ENCODE measurements at places on chromosomes 1 and 21.
A peak's percentile ranks its signal among the peaks of the same experiment; 100 is the strongest.

- peak; percentile 85 for DNase-seq
These were observed 4.5 kb downstream of the HDGF start for GRCh38 chr1:156746728-156747631.

DNA sequence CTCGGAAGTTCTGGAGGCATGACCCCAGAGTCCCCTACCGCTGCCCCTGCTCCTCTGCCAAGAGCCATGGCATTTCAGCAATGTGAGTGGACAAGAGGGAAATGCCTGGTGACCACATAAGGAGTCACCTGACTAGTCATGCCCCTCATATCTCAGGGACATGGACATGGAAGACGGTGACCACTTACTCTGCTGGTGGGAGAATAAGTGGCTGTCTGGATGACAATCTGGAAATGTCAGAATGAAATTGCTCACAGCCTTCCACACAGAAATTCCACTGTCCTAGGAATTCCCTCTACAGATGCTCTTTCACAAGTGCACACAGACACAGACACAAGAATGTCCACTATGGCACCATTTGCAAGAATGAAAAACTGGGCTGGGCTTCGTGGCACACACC, 24.3 kb upstream of the PLEKHG5 start:
- DNase-seq: peak; percentile 32

GRCh38 chr1:66294707-66295370, 239.1 kb upstream of the SGIP1 start:
- peak; percentile 17 for DNase-seq

- no peak for DNase-seq
These were observed 1.6 kb upstream of the MARK1 start for GRCh38 chr1:220526294-220526693.

DNA sequence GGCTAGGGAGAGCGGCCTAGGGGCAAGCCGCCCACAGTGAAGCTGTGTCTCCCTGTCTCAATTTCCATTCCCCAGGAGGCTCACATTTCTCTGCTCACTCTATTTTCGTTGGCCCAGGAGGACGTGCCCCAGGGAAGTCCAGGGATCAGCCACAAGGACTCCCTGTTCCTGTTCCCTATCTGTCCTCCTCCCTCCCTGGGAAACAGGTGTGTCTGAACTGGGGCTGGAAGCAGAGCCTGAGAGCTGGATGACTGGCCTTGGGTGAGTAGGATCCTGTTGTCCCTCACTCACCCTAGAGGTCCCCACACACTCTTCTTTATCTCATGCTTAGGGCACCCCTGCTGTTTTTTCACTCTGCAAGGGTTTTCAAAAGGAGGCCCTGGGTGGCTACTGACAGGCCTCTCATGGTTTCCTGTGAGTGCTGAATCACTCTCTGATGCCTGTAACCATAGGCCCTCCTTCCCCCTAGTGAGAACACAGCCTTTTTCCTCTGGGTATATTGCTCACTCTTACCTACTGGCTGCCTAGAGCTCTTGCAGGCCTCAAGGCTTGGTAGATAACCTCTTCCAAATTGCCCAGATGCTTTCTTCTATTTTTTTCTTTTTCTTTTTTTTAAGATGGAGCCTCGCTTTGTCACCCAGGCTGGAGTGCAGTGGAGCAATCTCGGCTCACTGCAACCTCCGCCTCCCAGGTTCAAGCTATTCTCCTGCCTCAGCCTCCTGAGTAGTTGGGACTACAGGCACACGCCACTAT, 3.3 kb upstream of the UTP11 start:
- no peak for DNase-seq

- no peak for DNase-seq
These were observed 12.0 kb upstream of the TARBP1 start for GRCh38 chr1:234490793-234491479.

DNA sequence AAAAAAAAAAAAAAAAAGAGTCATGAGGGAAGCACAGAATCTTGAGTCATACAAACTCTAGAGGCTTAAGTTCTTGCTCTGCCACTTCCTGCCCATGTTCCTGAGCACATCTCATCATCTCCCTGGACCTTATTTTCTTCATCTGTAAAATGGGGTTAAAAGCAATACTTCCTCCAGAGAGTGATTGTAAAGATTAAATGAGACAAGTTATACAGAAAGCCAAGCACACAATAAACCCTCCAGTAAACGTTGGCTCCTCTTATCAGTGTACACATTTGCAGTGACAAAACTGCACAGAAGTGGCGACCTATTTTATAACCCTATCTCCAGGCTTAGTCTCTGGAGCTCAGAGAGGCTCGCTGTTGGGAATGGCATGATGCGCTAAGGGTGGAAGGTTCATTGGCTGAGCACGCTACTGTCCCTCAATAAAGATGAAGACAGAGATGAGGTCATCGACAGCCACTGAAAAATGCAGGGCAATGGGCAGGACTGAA, 82.1 kb downstream of the RRAGC start:
- no peak for DNase-seq

DNA sequence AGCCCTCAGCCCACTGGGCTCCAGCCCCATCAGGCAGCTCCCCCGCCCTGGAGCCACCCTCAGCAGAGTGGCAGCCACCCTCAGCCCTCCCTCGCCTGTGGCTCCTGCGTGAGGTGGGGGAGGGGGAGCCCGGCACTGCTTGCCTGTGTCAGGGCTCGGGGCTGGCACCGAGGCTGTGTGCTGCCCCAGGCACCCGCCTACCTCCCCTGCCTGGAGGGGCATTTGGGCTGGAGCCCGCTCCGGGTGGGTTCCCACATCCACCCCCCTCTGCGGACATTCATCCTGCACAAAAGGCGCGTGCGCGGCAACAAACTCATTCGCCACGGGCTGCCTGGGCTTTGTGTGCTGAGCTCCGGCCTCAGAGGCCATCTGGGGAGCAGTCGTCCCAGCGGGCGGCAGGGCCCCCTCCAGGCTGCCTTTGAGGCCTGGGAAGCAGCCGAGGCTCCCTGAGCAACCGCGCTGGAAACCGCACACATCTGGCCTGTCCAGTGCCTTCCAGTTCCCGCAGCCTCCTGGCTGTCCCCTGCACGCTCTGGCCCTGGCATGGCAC, 12.6 kb upstream of the TNFRSF14 start:
- DNase-seq: no peak

DNA sequence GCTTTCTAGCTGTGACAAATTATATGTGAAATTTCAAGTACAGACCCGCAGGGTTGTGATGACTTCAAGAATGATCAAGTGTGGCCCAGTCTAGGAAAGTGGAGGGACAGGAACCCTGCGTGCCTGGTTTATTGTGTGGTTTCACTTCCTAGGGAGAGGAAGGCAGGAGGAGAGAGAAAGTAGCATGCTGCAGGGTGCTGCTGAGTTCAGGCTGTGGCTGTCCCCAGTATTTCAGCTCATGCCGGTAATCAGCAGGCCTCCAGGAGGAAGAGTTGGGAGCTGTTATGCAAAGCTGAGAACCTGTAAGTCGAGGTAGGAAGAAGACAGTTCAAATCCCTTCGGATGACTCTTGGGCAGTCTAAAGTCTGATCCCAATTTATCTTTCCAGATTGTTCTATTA, 140.4 kb downstream of the ROR1 start:
- no peak for DNase-seq

DNA sequence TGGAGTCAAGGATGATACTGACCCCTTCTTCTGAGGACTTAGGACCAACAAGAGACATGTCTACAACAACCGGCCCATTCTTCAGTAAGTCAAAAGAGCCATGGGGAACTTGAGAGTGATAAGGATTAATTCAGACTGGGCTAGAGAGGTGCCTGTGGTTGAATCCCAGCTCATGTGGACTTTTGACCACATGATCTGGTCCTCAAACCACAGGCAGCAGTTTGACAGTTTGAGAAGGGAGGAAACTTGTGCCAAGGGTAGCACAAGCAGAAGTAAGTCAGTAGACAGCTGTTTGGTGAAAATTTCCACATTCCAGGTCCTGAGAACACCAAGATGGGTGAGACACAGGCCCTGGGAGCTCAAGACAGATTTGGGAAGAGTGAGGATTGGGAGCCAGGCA, 19.8 kb downstream of the SH3BP5L start:
- DNase-seq: no peak

- peak; percentile 69 for DNase-seq
These were observed 4.9 kb downstream of the PRKAB2 start for GRCh38 chr1:147167365-147167764.

- no peak for DNase-seq
These were observed 6.4 kb upstream of the EPHA2 start for GRCh38 chr1:16162163-16162822.

DNA sequence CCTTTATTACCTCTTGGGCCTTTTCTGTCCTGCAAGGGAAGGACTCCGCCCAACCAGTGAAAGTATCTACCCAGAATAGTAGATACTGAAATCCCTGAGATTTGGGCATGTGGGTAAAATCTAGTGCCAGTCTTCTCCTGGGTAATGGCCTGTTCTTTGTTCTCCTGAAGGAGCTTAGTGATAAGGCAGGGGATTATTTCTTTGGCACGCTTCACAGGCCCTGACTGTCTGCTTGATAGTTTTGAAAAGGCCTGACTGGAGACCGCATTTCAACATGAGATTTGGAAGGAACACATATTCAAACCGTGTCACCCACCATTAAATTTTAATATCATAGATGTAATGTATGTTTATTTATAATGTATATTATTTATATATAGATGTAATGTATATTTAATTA, 48.9 kb downstream of the RASAL2 start:
- no peak for DNase-seq

DNA sequence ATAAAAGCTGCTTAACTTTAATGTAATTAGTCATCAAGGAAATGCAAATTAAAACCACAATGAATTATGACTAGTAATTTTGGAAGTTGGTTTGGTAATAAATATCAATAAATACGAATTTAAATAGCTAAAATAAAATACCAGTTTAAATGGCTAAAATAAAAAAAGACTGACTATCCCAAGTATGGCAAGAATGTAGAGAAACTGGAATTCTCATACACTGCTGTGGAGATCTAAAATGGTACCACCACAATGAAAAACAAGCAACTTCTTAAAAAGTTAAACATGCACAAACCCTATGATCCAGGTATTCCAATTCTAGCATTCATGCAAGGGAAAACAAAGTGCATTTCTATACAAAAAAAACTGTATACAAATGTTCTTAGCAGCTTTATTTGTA, 382.6 kb upstream of the NR5A2 start:
- DNase-seq: no peak

Measured in HTR-8/SVneo (cell line).